Activated CD4-positive, alpha-beta T cell treated with anti-CD3 and anti-CD28 coated beads for 48 hours (primary cell): ENCODE measurements at places on chromosomes 3 and 15.

- no peak for DNase-seq
Measured at GRCh38 chr3:131658115-131658514, 155.3 kb upstream of the MRPL3 start.

- no peak for DNase-seq
Measured at GRCh38 chr15:99442252-99442897, 123.4 kb upstream of the MEF2A start.

- DNase-seq = no peak
Measured at GRCh38 chr15:97317163-97317562, 643.3 kb upstream of the ARRDC4 start.

- DNase-seq = no peak
Measured at GRCh38 chr15:38941399-38941953, 376.9 kb upstream of the RASGRP1 start.

- DNase-seq = peak; percentile 43
Measured at GRCh38 chr3:128486681-128487537, 6.1 kb downstream of the GATA2 start.
